ENCODE measurements at places on chromosomes 1 and 21.

DNA sequence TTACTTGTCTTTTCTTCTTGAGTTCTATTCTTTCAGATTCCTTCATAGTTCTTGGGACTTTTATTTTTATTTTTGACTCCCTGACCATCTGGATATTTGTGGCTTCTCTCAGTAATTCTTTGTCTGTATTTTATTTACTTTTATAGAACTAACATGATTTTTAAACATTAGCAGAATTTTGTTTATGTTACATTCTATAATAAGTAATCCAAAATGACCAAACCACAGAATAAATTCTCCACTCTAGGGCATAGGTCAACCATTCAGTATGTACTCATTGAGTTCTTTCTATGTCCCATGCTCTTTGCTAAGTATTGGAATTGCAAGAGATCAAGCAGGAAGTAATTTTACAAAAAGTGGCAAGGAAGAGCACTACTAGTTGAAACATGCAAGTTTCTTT, 969.0 kb downstream of the TTLL7 start:
- no peak for DNase-seq

GRCh38 chr1:213066363-213066762, 15.3 kb downstream of the RPS6KC1 start:
- DNase-seq = no peak

GRCh38 chr21:25903607-25904006, 168.8 kb downstream of the GABPA start:
- DNase-seq = no peak

DNA sequence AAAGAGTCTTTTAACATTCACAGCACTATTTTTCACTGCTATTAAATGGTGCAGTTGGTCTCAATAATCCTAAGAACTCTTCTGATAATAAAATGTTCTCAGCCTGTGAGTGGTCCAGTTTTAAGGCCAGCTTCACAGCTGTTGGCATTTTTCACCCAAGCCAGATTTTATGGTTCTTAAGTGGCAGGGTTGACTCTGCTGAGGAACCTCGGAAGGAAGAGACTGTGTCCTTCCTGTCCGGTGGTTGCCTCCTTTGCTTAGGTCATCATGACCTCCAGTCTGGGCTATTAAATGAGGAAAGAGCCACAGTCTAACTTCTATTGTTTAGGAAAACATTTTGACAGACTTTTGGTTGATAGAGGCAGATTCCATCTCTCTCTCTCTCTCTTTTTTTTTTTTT, 112.5 kb upstream of the SERBP1 start:
- DNase-seq = no peak

DNA sequence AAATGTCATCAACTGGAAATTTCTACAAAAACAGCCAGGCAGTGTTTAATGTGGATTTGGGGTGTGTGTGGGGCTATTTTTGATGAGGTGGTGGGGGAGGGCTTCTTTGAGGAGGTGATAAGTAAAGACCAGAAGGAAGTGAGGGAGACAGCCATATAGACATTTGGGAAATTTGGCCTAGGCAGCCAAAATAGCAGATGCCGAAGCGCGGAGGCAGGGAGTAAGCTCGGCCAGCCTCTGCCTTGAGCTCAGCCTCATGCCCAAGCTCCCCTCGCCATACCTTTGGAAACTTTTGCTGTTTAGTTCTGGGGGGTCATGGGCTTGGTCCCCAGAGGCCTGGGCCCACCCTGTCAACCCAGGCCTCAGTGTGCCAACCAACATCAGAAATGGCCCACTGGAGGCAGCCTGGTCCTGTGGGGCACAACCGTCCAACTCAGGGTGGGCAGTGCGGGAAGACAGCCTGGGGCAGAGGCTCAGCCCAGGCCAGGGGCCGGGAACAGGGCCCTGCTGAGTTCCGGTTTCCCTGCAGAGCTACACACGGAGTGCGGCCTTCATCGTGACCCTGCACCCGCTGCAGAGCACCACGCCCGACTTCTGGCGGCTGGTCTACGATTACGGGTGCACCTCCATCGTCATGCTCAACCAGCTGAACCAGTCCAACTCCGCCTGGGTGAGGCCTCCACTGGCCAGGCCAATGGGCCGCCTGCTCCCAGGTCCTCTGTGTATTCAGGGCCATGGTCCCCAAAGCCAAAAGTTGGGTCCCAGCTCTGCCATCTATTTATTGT, 84.0 kb downstream of the PTPRU start:
- DNase-seq = no peak

- no peak for DNase-seq
Measured at GRCh38 chr1:3071565-3072390, 2.8 kb downstream of the PRDM16 start.

DNA sequence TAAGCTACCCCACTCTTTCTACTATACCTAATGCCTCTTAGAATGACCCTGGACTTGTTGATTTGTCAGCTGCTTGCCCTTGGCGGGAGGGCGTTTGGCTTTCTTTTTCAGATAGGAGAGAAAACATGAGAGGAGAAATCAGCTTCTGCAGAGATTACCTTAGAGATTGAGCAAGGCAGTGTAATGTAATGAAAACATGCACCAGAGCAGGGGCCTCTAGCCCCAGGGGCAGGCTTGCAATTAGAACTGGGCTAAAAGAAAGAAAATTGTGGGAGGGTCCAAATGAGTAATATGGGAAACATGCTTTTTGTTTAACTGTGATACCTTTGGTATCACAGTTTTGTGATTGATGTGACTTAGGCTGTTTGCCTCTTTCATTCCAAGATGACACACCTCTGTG, 89.7 kb downstream of the PBX1 start:
- DNase-seq = no peak

- no peak for DNase-seq
Measured at GRCh38 chr1:50977575-50978143, 7.6 kb downstream of the CDKN2C start.

DNA sequence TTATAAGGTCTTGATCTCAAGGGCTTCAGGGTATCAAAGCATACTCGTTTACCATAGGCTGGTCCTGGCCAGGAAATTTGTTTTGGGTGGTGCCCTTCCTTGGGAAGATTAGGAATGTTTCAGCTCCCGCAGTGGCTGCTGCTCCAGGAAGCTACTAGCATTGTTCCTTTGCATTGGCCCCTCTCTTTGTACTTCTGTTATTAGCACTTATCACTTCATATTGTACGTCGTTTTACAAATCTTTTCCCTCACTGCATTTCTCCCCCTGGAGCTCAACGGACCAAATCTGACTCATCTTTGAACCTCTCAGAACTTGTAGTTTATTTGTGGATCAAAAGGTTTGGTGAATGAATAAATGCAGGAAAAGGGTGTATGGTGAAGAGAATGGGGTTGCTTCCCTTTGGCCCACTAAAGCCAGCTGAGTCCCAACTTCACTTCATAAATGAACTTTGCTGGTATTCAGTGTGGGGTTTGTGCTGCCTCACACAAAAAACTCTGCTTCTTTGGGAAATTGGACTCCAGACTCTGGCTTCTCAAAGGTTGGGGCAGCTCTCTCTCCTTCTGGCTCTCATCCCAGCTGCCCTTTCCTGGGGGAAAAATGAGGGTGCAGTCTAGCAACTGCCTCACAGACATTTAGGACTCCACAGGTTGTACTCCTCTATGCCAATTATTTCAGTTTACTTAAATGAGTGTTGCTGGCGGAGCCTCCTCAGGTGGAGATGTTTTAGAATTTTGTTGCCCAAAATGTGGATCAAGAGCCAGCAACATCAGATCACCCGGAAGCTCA, 5.9 kb downstream of the GNAT2 start:
- DNase-seq = no peak

GRCh38 chr1:92504291-92505014, 17.7 kb upstream of the GFI1 start:
- DNase-seq = no peak

GRCh38 chr1:40625476-40626382, 39.8 kb downstream of the RIMS3 start:
- DNase-seq = no peak

DNA sequence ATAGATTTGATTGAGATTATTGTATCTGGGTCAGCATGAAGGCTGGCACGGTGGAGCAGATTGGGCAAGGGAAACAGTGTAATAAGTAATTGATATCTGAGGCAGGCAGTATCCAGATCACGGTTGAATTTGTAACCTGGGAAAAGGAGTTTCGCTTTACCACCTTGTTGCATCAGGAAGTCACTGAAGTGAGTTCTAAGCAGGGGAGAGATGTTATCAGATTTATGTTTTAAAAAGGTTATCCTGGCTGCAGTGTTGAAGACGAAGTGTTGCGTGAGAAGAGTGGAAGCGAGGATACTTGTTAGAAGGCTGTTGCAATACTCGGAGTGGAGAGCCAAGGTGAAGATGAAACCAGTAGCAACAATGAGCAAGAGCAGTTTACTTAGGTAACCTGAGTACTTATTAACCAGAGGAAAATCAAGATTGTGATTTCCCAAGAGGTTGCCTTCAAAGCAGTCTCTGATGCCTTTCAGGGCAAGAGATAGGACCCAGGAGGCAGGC, 77.8 kb downstream of the LHX9 start:
- DNase-seq = no peak

All from AG04449 (cell line).